GM23338 (cell line): ENCODE measurements at places on chromosomes 13 and 19.

GRCh38 chr19:570251-570686, 2.1 kb upstream of the BSG start:
- no peak for DNase-seq

GRCh38 chr19:21940684-21941083, 70.1 kb downstream of the ZNF208 start:
- DNase-seq, result no peak

GRCh38 chr13:106819413-106820180, 251.7 kb upstream of the ARGLU1 start:
- DNase-seq, result no peak

GRCh38 chr13:86447479-86447878, 648.3 kb upstream of the SLITRK6 start:
- DNase-seq, result peak; percentile 46

- peak; percentile 34 for DNase-seq
Measured at GRCh38 chr13:63124863-63125262, 1709.2 kb upstream of the PCDH20 start.

GRCh38 chr13:112748947-112749735, 59.3 kb downstream of the ATP11A start:
- no peak for DNase-seq

GRCh38 chr13:110062077-110062776, 244.7 kb downstream of the COL4A1 start:
- no peak for DNase-seq

GRCh38 chr13:40508127-40508526, 158.3 kb downstream of the FOXO1 start:
- no peak for DNase-seq

GRCh38 chr13:99296398-99296797, 10.8 kb downstream of the GPR183 start:
- no peak for DNase-seq

- no peak for DNase-seq
Measured at GRCh38 chr19:55246462-55247451, 12.1 kb downstream of the PPP6R1 start.

- no peak for DNase-seq
Measured at GRCh38 chr19:55063492-55063843, 520 bp upstream of the RDH13 start.

DNA sequence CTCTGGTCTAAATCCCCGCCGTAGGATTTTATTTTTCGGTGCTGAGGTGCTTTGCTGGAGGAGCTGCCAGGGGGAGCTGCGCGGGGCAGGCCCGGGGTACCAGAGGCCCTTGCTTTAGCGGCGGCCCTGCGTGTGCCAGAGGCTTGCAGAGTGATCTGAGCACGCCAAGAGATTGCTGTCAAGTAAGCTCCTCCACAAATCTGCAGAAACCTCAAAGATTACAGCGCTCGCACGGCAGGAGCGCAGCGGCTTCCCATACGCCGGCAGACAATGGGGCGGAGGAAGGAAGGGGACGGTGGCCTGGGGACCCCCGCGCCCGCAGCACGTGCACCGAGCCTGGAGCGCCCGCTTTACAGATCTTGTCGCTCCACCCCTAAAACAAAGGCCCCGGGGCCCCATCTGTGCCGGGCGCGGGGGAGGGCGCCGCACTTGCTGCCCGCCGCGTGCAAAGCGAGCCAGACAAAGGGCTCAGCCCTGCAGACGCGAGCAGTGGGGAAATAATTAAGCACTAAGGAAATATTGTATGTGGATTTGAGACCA, 9.1 kb upstream of the C19orf12 start:
- peak; percentile 75 for DNase-seq

DNA sequence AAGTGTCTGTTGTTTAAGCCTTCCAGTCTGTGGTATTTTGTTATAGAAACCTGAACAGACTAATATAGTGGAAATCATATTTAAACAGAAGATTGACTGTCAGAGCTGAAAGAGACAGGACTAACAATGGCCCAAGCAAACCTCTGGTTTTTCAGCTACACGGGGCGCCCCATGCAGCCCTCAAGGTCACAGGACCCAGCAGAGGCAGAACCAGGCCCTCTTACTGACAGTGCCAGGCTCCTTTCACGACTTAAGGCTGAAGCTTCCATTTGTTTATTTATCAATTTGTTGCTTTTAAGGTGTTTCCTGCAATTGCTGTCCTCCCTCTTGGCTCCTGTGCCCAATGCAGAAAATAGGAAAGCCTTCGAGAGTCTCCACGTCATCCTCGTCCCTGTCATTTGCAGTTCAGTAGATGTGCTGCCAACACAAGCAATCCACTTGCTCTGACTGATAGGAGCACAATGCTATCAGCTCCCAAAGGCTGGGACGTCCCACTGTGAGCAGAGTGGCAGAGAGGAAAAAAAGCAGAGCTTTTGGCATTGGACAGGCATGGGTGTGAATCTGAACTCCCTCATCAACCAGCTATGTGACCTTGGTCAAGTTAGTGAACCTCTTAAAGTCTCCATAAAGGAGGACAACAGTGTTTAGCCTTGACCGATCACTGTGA, 10.5 kb upstream of the SLC7A1 start:
- DNase-seq, result no peak

GRCh38 chr13:23921451-23921888, 24.2 kb upstream of the C1QTNF9B start:
- peak; percentile 90 for DNase-seq

DNA sequence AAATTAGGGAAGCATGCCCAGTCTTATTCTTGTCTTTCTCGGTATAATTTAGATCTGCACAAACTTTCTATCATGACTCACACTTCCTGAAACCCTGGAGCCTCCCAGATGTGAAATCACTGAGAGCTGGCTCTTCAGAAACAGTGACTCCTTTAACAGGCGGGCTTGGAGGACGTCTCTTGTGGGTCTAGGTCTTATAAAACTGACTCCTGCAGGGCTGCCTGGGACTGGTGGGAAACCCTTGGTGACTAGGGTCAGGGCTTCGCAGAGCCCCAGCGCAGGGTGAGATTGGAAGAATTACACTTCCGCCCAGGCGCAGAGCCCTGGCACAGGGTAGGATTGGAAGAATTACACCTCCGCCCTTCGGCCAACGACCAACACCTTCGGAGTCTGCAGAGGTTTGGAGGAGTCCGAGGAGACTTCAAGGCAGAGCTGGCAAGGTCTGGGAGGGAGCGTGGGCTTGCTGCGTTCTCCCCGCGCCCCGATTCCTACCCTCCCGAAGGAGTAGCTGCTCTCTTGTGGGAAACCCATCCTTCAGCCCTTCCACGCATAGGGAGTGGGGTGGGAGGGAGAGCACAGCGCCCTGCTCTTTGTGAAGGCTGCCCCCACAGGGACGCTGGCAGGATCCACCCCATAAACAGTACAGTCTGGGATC, 43.4 kb upstream of the MAP3K10 start:
- peak; percentile 8 for DNase-seq

GRCh38 chr19:19262190-19263057, 10.7 kb downstream of the TM6SF2 start:
- DNase-seq, result peak; percentile 82

GRCh38 chr13:50911937-50912795, 2.6 kb downstream of the RNASEH2B start:
- peak; percentile 98 for DNase-seq

DNA sequence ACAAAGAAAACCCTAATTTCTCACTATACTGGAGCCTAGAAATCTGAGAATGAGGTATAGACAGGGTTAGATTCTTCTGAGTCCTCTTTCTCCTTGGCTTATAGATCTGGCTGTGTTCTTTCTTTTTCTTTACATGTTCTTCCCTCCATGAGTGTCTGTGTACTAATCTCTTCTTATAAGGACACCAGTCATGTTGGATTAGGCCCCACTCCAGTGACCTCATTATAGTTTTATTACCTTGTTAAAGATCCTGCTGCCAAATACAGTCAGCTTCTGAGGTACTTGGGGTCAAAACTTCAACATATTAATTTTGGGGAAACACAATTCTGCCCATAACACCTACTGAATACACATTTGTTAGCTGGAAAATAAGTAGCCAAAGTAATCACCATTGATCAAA, 302.6 kb downstream of the PCDH9 start:
- DNase-seq, result no peak

GRCh38 chr13:51797664-51798488, 6.1 kb downstream of the DHRS12 start:
- DNase-seq, result peak; percentile 87

- DNase-seq, result no peak
Measured at GRCh38 chr13:29165840-29166239, 345.7 kb downstream of the MTUS2 start.

GRCh38 chr13:113034451-113035212, 65.6 kb downstream of the MCF2L start:
- peak; percentile 81 for DNase-seq

DNA sequence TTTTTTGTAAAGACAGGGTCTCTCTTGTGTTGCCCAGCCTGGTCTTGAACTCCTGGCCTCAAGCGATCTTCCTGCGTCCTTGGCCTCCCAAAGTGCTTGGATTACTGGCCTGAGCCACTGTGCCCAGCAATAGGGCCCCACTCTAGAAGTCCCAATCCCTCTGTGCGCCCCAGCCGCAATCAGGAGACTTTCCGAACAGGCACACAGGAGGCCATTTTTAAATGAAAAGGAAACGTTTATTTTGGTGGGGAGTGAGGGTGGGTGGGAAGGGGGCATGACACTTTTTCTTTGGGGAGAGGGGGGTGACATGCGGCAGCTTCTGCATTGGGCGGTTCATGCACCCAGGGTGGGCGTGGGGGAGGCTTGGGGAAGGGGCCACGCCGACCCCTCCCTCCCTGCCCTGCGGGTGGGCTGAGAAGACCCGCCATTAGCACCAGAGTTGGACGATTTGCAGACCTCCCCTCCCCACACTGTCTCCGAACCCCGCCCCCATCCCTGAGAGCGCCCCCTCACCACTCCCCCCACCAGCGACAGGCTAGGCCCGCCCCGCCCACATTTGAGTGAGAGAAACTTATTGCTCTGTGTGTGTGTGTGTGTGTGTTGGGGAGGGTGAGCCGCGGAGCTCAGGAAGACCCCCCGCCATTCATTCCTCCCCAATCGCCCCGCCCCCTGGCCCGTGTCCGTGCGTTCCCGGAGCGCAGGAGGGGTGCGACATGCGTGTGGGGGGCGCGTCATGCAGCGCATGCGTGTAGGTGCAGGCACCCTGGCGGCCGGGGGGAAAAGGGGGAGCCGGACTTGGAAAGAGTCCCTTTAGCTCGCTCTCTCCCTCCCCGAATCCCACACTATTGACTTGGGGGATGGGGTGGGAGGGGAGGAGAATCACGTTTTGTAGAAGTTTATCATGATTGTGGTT, 17.2 kb downstream of the KCNC3 start:
- DNase-seq, result peak; percentile 96

DNA sequence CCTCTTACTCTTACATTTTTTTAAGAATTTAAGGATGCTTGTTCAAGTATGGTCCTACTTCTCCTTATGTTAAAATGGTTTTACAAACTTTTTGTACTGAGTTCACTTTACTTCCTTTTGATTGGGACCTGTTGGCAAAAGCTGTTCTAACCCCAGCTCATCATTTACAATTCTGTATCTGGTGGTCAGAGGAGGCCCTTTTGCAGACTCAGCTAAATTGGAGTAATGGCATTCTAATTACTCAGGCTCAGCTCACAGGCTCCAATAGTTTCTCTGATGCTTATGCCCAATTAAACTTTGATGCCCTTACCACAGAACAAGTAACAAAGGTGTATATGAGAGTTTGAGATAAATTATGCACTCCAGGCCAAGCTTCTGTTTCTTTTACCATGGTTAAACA, 1632.0 kb downstream of the UQCRFS1 start:
- no peak for DNase-seq

DNA sequence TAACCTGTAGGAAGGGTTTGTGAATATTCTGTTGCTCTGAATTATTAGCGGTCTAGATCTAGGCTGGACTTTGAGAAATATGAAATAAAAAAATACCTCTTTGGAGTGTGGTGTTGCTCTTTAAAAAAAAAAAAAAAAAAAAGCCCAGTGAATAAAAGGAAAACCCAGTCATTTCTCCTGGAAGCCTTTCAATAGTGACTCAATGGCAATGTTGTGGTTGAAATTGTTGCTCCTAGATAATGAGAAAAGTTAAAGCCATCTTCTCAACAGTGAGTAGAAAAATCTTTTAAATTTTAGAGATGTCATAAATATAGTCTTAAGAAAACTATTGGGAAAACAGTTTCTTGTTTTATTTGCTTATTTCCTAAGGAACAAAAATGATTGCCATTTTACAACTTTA, 135.3 kb downstream of the RFC3 start:
- no peak for DNase-seq

DNA sequence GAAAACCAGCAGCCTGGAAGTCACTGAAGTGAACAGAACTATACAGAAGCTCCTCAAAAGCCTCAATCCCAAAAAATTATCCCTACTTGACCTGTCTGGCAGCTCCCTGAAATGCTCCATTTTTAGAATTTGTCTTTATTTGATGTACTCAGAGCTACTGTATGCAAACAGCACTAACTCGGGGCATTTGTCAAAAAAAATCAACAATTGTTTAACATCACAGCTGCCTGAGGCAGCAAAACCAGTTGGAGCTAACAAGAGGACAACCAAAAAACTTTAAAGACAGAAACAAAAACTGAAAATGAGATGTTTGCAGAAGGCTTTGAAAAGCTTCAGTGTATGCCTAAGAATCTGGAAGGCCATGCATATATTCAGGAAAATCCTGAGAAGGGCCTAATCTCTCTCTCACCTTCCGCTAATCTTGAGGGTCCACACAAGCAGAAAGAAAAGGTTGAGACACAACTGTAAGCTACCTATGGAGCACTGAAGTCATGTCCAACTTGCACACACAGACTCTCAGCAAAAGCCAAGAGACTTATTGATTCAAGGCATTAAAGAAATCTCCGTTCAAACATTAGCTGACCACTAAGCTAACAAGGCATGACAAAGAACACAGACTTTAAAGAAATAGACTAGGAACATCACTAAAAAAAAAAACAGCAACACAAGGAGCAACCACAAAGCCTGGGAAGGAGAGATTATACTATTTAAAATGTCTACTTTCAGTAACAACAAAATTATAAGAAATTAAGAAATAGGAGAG, 16.1 kb downstream of the VWA8 start:
- no peak for DNase-seq

- DNase-seq, result no peak
Measured at GRCh38 chr13:101339202-101339601, 77.1 kb downstream of the NALCN start.

- DNase-seq, result no peak
Measured at GRCh38 chr19:1459479-1459878, 9.6 kb downstream of the APC2 start.

GRCh38 chr13:24225930-24226329, 65.4 kb downstream of the SPATA13 start:
- peak; percentile 27 for DNase-seq

- DNase-seq, result no peak
Measured at GRCh38 chr19:45275370-45275971, 24.4 kb downstream of the MARK4 start.

- no peak for DNase-seq
Measured at GRCh38 chr19:24053601-24054000, 33.4 kb upstream of the ZNF254 start.

DNA sequence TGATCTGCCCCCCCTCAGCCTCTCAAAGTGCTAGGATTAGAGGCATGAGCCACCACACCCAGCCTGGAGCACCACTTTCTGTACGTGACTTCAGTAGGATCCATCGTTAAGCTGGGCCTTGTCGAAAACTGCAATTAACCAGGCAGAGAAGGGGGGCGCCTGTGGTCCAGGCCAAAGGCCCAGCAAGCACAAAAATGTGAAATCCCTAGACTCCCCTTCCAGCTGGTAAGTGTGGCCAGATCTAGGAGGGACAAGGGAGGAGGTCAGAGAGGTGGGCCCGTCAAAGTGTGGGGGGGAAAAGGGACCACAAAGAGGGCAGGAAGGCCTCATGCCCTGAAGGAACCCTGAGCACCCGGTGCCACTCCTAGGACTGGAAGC, 13.8 kb downstream of the DDX39A start:
- DNase-seq, result peak; percentile 63
